ENCODE measurements at places on chromosomes 5 and 9.

DNA sequence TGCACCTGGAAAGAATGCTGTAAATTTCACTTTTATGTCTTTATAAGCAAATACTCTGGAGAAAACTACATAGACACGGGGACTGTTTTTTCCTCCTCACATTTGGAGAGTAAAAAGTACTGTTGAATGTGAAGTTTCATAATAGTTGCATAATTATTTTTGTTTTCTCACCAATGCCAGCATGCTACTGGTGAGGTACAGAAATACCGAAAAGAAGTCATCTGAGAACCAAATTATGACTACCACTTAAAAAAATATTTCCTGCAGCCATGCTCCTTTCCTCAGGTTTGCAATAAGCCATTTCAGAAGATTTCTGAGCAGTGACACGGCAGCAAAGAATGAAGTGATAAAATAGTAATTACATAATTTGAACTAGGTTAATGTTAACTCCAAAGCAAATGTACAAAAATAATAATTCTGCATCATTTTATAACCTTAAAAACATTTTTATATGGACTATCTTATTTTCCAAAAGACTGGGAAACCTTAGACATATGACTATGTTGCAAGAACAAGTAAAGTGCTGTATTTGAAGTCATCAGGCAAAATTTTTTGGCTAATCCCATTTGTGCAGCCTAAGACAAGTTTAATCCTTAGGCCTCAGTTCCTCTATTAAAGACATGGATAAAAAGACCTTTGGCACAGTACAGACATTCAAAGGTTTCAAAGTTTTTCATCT is 144.7 kb downstream of the PCSK1 start:
- DNase-seq: peak; percentile 17

DNA sequence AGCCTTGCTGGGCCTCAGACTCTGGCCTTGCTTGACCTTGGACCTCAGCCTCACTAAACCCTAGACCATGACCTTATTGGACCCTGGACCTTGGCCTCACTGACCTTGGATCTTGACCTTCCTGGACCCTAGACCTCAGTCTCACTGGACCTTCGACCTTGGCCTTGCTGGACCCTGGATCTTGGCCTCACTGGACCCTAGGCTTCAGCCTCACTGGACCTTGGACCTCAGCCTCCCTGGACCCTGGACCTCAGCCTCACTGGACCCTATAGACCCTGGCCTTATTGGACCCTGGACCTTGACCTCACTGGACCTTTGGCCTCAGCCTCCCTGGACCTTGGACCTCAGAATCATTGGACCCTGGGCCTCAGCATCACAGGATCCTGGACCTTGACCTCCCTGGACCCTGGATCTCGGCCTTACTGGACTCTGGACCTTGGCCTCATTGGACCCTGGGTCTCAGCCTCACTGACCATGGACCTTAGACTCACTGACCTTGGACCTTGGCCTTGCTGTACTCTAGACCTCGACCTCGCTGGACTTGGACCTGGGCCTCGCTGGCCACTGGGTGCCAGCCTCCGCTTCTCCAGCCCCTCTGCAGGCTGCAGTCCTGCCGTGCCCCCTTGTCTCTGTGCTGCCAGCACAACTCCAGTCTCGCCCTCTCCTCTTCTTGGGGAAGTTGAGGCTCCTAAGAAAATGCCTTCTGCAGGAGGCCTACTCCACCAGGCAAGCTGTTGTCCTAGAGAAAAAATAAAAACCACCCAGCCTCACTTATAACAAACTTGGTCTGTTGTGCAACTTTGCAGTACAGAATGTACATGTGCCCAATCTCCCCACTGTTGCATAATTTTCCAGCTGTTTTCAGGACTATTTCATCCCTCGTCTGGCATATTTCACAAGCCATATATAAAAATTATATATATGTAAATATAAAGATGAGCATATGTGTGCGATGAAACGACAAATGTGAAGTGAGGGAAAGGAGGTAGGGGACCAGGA is 11.0 kb upstream of the ADAMTS2 start:
- DNase-seq: peak; percentile 87

- no peak for DNase-seq
Observed at GRCh38 chr9:130890124-130890523, 6.5 kb downstream of the QRFP start.

DNA sequence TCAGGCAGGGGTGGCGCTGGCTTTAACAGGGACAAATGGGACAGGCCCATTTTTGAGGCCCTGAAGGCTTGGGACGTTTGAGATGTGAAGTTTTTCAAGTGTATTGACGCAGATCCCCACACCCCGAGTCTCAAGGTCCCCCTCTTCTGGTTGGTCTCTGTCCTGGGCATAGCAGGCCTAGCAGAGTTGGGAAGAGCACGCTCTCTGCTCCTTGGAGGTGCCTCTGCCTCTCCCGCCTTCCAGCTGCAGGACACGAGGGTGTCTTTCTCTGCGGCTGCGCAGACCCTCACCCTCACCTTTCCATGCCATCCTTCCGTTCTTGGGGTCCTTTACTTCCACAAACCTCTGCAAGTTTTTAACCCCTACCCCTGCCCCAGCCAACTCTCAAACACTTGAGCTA is 18.6 kb downstream of the ADAMTSL2 start:
- DNase-seq: no peak

DNA sequence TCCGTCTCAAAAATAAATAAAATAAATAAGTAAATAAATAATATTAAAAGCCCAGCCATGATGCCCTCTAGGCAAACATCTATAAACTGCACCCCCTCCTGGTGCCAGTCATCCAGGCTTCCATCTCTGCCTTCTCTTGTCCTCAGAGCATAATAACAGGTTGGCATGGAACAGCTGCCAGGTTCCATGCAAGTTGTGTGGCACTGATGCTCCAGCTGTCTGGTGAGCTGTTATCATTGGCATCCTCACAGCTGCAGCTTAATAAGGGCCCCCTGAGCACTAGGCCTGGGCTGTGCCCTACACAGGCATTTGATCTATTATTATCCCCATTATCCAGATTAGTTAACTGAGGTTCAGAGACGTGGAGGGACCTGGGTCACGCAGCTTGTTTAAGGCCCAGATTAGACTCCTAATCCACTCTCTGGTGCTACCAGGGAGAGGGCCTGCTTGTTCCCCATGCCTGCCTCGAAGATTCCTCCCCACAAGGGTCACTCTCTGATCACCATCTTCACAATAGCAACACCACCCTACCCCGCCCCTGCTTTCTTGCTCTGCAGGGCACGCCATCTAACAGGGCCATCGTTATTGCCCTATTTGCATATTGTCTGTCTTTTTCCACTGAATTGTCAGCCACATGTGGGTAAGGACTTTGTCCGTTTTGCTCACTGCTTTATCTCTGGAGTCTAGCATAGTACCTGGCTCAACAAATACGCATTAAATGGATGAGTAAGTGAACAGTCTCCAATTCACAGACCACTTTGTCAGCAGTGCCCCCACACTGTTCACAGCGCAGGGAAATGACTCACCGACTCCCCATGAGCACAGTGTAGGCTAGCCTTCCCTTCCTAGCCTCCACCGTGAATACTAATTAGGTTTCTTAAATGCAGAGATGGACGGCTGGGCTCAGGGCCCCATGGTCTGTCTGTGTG is 1.5 kb upstream of the DNM1 start:
- DNase-seq: no peak

GRCh38 chr9:37100327-37100726 is 20.0 kb upstream of the ZCCHC7 start:
- DNase-seq: no peak

GRCh38 chr5:112064956-112065355 is 308.0 kb upstream of the NREP start:
- DNase-seq: peak; percentile 8

- no peak for DNase-seq
Observed at GRCh38 chr5:95417971-95418370, 26.8 kb downstream of the FAM81B start.

DNA sequence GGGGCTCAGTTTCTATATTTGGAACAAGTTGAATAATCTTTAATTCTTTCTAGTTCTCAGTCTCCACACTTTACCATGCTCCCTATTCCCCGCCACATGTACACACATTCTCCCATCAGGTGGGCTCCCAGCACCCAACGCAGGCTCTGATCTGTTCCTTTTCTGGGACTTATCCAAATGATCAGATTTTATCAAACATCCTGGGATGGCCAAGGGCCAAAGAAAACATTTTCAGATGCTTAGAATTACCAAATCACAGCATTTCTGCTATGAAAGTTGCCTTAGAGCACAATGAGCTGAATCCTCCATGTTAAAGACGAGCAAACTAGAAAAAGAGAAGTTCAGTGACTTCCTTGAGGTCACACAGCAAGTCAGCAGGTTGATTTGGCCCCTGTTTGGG is 153.4 kb downstream of the SEC61B start:
- no peak for DNase-seq

DNA sequence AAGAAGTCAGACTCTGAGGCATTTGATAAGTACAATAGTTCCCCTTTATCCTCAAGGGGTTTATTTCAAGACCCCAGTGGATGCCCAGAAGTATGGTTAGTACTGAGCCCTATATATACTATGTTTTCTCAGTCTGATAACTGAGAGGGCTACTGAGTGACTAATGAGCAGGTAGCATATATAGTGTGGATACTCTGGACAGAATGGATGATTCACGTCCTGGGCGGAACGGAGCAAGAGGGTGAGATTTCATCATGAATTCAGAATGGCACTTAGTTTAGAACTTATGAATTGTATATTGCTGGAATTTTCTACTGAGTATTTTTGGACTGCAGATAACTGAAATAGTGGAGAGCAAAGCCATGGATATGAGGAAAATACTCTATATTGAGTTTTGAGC is 457.6 kb downstream of the PLK2 start:
- DNase-seq: no peak

- DNase-seq: peak; percentile 78
Observed at GRCh38 chr9:21060919-21061561, 16.7 kb downstream of the IFNB1 start.

DNA sequence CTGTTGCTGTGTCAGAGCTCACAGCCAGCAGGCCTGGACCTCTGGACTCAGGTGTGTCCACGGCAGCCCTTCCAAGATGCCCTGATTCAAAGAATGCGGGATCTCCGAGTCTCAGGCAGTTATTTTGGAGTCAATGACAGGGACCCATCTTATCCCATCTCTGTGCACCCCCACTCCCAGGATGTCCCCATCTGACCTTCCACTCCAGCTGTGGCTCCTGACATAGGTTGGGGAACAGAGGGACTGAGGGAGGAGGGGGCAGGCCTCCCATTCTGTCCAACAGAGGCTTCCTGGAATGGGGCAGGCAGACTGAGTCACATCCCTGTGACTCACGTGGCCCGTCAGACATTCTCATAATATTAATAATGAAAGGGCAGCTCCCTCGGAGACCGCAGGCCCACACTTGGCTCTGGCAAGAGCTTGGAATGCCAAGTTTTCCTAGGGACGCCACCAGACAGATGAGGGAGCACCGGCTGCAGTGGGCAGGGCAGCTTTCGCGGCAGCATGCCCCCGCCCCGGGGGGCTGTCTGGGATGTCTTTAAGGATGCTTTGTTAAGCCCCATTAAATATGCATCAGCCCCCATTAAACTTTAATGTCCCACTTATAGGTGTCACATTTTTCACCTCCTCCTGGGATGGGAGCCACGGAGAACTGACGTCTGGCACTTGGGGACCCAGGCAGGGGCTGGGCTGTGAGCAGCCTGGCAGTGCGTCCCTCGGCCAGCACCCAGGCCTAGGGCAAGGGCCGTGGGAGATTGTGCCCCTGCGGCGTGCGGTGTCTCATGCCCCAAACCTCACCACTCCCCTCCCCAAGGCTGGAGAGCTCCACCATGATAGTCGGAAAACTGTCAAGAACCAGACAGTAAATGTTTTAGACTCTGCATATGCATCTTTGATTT is 23.6 kb upstream of the FIBCD1 start:
- no peak for DNase-seq

GRCh38 chr9:126894052-126894603 is 20.5 kb upstream of the RALGPS1 start:
- no peak for DNase-seq

GRCh38 chr5:95967236-95967635 is 5.6 kb upstream of the ELL2 start:
- DNase-seq: no peak

GRCh38 chr9:117671468-117671867 is 32.7 kb upstream of the TLR4 start:
- DNase-seq: no peak

- peak; percentile 90 for DNase-seq
Observed at GRCh38 chr5:157113002-157113401, 4.2 kb upstream of the HAVCR2 start.

DNA sequence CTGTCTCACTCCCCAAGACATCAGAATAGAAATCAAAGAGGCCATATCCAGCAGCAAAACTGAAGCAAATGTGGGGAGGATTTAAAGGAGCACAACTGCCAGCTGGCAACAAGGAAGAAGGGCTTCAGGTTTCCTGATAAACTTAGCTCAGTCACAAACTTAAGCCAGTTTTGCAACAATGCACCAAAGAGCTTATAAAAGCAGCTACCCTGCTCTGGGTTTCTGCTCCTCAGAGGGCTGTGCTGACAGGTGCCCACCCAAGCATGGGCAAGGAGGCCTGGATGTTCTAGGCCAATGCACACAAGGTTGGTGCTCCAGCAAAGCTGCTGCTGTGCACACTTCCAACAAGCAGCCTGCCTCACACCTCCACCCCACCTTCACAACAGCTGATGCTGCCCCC is 132.9 kb downstream of the SIL1 start:
- peak; percentile 16 for DNase-seq

DNA sequence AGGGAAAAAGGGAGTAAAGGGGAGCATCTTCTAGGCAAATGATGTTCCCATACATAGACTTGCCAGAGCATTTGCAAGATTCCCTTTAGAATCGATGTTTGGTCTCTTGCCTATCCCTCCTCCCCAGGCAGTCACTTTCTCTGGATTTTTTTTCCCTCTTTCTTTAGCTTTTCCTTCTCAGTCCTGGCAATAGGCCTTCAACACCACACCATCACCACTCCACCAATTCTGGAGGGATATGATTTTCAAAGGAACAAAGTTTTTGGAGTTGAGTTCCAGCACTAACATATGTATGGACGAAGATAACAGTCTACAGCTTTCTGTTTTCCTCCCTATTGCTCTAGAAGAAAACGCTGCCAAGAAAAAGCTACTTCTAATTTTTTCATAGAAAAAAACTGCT is 377.4 kb downstream of the PDE4D start:
- no peak for DNase-seq

GRCh38 chr9:84834426-84834825 is 164.9 kb downstream of the NTRK2 start:
- no peak for DNase-seq

GRCh38 chr5:133396814-133397213 is 215.5 kb downstream of the FSTL4 start:
- DNase-seq: no peak

DNA sequence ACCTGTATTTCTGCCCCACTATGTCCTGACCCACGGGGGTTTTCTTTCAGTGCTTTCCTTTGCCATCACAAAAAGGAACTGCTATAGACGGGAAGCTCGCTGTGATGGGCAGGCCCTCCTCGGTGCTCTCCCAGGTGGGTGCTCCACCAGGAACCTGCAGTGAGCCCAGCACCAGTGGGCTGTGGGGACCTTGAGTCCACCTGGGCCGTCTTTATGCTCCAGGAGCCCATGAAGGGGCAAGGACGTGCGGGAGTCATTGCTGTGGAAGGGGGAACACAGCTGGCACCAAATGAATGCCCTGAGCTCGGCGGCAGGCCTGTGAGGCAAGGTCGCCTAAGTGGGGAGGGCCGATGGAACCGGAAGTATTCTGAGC is 36.7 kb upstream of the SLC6A3 start:
- no peak for DNase-seq

GRCh38 chr9:106916466-106917235 is 53.7 kb downstream of the ZNF462 start:
- no peak for DNase-seq

Measured in MV-4-11 (cell line).